Amniotic epithelial cell (primary cell): ENCODE measurements at places on chromosomes 2 and 18.

GRCh38 chr2:111072220-111072871, 48.4 kb upstream of the BCL2L11 start:
- peak; percentile 88 for DNase-seq

DNA sequence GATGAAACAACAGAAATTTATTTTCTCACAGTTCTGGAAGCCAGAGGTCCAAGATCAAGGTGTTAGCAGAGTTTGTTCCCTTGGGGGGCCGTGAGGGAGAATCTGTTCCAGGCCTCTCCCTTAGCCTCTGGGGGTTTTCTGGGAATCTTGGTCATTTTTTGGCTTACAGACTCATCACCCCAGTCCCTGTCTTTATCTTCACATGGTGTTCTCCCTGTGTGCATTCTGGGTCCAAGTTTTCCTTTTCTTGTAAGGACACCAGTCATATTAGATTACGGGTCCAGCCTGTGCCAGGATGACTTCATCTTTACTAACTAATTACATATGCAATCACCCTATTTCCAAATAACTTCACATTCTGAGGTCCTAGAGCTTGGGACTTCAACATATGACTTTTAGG, 292.5 kb upstream of the TRIB2 start:
- DNase-seq = peak; percentile 13

DNA sequence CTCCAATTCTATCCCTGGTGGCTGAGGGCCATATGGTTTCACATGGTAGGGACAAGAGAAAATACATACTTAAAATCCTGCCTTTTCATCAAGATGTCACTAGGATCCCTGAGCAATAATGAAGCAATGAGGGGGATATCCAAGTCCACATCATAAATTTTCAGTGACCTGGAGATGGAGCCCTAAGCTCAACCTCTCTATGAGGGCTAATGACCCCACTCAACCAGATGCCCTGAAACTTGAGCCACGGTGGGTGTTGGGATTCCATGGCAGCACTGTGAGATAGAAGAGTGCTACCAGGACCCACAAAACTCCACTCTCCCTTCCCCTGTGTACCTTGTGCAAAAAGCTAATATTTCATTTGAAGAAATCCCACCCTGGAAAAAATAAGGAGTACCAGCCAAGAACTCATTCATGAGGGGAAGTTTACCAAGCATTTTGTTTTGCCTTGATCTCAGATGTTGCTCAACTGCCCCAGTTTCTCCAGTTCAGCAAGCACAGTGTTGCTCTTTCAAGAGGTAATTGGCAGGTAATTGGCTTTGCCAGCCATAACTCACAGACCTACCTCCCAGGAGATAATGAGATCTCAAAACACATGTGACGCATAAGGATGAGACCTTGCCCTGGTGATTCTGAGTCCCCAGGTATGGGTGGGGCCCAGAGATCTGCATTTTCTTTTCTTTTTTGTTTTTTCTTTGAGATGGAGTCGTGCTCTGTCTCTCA, 51.0 kb upstream of the TTC39C start:
- DNase-seq = no peak

DNA sequence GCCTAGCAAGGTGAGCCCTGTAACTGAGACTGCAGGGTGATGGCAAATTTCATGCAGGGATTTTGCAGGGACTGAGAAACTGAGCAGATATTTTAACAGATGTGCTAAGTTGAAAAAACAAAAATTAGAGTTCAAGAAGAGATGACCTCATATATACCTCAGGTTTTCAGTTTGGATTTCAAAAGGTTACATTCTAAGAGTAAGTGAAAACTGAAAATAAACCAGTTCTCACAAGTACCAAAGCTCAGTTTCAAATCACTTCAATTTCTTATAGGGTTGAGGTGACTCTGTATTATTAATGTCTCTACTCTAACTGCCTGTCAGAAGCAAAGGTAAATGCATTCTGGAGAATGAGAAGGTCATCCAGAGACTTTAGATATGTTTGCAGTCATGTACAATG, 237.4 kb upstream of the VRK2 start:
- DNase-seq = no peak

- DNase-seq = no peak
Observed at GRCh38 chr2:142029974-142030373, 100.8 kb downstream of the LRP1B start.

DNA sequence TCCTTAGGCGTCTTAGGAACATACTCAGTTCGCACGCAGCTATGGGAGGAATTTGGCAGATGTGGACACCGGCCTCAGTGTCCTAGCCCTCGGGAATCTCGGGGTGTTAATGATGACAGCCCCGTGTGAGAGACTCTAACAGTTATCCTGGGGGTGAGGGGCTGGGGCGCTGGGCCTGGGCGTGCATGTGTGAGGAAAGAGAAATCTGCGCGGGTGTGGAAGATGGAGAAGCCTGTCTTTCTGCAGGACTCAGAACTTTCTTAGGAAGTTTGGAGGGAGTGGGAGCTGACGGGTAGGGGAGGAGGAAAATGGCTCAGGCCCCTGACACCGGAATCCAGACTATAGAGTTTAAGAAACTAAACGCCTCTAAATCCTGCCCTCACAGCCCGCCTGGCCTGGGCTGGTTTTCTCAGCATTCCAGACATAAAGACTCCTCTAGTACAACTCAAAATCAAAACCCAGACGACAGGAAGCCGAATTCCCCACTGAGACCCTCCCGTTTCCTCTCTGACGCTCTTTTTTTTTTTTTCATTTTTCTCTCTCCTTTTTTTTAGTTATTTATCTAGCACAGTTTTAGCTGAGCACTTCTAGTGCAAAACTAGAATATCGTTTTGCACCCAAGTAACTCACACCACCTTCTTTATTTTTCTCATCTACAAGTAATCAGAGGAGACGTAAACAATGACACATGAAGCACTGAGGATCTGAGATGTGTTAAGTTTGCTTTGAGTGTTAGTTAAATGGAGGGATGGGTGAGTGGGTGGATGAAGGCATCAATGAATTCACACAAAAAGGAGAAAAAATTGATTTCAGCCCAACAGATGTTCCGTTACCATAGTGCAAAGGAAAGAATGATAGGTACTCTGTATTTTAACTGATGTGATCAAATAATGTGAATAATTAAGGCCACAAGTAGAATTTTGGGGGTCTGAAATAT, 1.2 kb upstream of the HAAO start:
- DNase-seq = no peak

DNA sequence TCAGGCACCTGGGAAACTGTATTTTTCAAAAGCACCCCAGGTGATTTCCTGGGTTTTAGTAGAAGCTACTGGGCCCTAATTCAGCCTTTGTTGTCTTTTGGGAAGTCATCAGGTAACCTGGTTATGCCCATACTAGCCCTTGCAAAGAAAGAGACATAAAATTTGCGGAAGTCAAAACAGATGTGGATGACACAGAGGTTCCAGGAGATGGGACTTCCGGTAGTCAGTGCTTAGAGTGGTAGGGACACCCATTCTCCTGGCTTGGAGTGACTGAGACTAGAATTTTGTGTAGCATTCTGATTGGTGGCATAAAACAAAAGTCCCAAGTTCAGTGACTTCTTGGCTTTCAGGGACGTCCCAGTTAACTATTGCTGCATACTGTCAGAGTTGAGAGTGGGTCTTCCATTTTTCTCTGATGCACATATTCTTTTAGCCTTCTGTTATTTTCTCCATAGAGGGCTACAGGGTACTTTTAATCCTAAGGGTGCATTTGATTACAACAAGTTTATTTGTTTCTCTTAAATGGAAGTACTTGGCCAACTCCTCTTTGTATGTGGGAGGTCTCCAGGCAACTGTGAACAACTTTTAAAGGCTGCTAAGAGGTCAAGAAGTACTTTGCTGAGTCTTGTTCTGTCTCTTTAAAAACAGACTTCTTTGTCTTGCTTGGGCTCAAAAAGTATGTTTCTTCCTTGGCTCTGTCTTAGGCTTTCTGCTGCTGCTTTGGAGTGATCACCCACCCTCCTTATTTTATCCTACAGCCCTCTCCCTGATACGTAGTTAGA, 8.8 kb downstream of the NAB1 start:
- DNase-seq = no peak

DNA sequence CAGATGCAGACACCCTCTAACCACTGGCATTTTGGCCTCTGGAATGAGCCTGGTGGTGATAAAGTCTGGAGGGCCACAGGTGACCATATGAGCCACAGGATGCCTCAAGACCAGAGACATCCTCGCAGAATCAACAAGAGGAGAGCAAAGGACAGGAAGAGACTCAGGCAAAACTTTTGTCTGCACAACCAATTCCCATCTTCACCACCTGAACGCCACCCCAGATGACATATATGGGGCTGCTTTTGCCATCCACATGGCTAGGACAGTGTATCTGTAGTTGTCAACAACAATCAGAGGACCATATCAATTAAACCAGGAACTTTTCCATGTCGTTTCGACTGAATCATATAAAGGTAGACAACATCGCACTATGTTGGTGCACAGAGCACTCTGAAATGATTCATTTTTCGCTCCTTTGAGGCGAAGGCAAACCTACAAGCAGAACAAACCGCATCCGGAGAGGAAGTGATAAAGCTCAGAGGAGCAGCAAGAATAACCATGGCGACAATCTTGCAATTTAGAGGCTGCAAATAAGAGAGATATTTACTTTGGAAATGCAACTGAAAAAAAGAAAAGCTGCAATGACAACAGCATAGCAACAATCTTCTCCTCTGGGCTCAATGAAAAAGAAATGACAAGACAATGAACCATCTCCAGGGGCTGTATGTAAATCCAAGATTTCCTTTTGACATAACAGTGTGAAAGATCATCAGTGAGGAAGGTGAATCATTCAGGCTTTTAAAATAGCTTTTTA, 204.5 kb downstream of the ARL4C start:
- DNase-seq = no peak

DNA sequence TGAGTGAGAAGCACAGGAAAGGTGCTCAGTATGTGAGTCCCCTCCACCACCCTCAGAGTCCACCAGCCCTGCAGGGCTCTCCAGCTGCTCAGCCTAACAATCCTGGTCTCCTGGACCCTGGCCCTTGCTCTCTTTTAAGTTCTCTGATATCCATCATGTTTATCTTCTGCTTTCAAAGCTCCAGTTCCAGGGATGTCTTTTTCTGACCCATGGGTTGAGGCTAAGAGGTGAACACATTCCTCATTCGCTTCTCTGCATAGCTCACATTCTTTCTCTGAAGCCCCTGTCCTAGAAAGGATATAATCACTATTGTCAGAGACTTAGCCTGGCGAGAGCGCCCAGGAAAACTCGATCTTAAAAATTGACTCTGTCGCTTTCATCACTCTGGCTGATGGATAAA, 86.4 kb downstream of the ARL4C start:
- no peak for DNase-seq

- DNase-seq = no peak
Observed at GRCh38 chr18:70663141-70663540, 374.3 kb downstream of the SOCS6 start.

DNA sequence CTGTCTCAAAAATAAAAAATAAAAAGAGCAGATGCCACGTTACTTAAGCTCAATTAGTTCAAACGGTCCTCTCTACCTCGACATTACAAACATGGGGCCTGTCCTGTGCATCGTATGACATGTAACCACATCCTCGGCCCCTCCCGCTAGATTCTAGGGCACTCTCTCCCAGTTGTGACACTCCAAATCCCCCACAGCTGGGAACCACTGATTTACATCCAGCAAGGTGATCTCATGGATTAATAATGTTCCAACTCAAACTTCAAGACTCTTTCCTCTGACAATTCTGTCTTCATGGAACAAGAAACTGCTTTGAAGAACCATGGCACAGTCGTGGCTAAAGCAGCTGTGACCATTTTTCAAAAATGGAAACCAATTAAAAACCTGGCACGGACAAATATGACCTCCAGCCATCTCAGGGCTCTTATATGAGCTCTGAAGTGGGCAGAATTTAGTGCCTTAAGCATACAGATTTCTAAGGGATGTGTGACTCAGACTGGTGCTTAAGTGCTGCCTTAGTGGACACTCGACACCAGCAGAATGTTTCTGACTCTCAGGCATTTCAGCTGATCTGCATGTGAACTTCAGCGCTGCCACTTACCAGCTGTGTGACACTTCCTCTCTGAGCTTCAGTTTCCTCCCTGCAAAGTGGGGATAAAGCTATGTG, 31.7 kb upstream of the ASAP2 start:
- peak; percentile 73 for DNase-seq

DNA sequence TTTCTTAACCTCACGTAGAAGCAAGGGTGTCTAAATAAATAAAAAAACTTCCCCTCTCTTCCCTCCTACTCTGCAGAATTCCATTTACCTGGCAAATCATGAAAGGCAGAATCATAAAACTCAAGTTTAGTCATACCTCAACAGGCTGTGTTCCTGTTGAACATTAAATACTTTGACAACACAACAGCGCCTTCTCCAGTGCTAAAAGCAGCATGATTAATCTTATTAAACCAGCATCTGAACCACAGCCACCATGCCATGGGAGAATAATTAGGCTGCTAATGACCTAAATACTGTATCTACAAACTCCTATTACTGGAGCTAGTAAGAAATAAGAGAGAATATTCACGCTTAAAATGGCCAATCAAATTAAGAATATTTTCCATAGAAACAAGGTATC, 68.1 kb downstream of the CDH2 start:
- DNase-seq = peak; percentile 54

- DNase-seq = peak; percentile 1
Observed at GRCh38 chr18:65753520-65753919, 2.7 kb downstream of the CDH7 start.

DNA sequence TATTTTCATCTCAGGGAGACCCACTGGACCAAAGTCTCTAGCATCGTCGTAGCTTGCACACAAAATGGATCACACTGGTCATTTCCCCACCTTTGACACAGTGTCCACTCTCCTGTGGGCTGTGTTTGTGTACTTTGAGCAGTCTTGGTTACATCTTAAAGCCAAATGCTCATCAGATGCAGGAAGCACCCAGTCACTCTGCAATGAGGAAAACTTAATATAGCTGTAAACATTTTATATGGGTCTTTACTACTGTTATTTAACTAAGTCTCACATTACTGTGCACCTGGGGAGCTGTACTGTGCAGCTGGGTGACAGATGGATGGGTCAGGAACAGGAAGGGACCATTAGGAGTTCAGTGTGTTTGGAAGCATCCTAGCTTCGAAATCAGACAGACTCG, 109.0 kb upstream of the CXCR4 start:
- no peak for DNase-seq

DNA sequence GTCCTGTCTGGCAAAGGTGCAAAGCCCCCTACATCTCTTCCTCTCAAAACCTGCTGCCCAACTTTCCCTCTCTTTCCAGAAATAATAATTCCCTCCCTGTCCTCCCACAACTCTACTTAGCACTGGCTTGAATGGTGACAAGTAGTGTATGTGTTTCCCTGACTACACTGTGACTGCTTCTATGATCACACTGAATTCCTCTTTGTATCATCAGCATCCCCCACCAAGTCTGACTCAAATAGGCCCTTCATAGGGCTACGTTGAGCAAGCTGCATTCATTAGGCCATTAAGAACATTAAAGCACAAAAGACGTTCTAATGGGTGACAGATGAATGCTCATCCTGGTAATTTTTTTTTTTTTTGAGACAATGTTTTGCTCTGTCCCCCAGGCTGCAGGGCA, 13.7 kb upstream of the ST3GAL5 start:
- peak; percentile 70 for DNase-seq
